ENCODE measurements at places on chromosomes 5 and 9.

DNA sequence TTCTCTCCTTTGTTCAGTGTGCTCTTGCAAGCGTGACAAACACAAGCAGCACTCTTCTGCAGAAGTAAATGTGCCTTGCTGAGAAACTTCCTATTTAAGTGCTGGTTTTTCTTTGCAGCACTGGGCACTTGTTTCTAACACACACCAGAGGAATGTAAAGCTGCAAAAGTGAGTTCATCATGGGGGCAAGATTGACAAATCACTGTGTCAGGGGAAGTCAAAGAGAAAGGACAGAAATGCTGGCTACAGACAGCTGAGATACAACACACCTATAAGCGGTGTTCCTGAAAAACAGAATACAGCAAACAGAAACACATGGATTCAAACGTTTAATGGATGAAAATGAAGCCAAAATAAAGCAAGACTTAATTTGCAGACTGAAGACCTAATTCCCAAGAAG is 19.6 kb downstream of the ROR2 start:
- no peak for DNase-seq

DNA sequence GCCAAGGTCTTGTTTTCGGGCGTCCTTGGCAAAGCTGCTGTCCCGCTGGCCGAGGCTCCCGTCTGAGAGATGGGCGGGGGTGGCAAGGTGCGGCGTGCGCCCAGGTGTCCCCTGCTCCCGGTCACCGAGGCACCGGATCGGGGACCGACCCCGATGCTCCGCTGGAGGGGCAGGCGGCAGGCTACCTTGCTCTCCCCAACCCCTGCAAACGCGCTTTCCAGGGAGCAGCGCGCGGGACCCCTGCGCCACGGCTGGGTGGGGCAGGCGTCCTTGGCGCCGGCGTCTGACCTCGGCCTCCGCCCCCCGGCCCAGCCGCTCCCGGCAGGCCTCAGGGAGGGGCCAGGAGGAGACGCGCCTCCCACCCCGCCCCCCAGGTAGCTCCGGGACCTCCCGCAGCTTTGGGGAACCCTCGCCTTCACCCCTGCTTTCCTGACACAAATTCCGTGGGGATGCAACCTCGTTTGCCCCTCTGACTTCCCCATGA is 551 bp downstream of the N4BP3 start:
- DNase-seq: peak; percentile 31

DNA sequence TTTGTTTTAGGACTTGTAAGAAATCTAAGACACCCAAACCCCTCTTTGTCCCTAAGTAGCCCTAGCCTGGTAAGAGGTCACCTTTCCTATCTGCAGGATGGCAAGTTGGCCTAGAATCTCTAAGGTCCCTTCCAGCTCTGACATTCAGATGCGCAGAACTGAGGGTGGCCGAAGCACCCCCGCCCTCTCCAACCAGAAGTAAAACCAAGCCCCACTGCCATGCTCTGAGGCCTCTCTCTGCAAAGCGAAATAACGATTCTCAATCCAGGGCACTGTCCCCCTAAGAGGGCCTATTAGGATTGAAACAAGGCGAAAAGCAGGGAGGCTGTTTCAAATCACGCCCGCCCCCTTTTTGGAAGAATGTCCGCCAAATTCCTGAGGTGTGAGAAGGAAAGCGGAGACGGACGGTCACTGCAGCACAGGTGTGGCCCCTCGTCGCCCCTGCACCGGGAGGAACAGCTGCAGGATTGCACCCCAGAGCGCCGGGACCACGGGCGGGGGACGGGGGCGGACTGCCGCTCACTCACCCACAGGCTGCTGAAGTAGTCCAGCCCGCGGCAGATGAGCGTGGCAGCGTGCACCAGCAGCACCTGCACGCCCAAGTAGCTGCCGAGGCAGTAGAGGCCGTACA is 824 bp downstream of the TMEM245 start:
- DNase-seq: peak; percentile 16

DNA sequence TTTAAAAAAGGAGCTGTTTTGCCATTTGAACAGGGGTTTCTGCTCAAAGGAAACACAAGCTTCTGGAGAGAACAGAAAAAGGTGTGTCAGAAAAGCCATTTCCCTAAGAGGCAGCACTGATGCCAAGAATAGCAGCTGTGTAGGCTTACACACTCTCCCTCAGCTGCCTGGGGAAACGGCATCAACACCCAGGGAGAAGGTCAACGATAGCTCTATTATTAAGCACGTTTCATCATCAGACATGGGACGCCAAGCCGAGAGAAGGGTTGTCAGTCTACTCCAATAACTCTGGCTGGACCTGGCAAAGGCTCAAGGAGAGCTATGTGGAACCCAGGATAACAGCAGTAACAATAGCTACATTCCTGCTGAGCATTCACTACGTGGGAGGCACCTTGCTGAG is 314.2 kb downstream of the CDK5RAP2 start:
- no peak for DNase-seq

DNA sequence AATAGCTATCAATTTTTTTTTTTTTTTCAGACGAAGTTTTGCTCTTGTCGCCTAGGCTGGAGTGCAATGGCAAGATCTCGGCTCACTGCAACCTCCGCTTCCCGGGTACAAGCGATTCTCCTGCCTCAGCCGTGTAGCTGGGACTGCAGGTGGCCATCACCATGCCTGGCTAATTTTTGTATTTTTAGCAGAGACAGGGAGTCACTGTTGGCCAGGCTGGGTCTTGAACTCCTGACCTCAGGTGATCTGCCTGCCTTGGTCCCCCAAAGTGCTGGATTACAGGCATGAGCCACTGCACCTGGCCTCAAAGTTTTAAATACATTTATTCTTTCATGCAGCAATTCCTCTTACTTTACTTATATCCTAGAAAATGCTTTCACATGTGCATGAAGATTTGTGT is 17.6 kb downstream of the TRIM14 start:
- no peak for DNase-seq

GRCh38 chr9:3224931-3225330 is 300.9 kb downstream of the RFX3 start:
- no peak for DNase-seq

GRCh38 chr5:76604838-76605237 is 18.4 kb downstream of the F2RL2 start:
- no peak for DNase-seq

- DNase-seq: no peak
Measured at GRCh38 chr5:23035555-23036090, 182.5 kb upstream of the CDH12 start.

Measured in NCI-H526 (cell line).